ENCODE measurements at places on chromosomes 5 and 9.

DNA sequence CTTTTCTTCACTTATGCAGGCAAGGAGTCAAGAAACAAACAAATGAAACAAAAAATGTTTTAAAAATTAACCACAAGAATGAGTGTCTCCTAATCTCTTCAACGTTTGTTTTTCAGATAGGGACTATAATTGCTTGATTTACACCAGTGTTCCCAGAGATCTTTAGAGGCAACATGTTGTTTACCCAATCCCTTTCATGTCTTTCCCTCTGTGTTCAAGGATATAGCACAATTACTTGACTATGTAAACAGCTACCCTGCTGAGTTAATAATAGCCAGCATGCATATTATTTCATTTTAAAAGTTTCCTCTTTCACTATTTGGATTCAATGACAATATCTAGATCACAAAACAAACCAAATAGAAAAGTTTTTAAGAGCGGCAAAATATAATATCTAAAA, 25.1 kb upstream of the SHISAL2B start:
- no peak for DNase-seq

GRCh38 chr9:13556656-13557055, 277.2 kb upstream of the MPDZ start:
- no peak for DNase-seq

DNA sequence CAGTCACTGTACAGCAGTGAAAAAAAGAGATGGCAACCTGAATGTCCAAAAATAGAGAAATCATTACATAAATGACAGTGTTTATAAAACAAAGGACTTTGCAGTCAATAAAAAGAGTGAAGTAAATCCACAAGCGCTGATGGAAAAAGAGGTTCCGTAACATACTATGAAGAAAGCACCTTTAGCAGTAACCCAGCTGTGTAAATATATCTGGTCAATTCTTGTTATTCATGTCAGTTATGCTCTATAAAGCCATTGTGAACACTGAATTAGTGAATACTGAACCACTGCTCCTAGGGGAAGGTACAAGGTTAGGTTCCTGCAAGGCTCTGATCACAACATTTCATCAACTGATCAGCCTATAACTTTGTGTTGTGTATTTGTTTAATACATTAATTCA, 39.5 kb downstream of the CCNJL start:
- DNase-seq: no peak

GRCh38 chr9:128406848-128407391, 13.7 kb upstream of the CERCAM start:
- DNase-seq: no peak

- no peak for DNase-seq
Observed at GRCh38 chr9:114112778-114113584, 13.9 kb upstream of the KIF12 start.

GRCh38 chr5:133967698-133968203, 674 bp downstream of the C5orf15 start:
- no peak for DNase-seq

DNA sequence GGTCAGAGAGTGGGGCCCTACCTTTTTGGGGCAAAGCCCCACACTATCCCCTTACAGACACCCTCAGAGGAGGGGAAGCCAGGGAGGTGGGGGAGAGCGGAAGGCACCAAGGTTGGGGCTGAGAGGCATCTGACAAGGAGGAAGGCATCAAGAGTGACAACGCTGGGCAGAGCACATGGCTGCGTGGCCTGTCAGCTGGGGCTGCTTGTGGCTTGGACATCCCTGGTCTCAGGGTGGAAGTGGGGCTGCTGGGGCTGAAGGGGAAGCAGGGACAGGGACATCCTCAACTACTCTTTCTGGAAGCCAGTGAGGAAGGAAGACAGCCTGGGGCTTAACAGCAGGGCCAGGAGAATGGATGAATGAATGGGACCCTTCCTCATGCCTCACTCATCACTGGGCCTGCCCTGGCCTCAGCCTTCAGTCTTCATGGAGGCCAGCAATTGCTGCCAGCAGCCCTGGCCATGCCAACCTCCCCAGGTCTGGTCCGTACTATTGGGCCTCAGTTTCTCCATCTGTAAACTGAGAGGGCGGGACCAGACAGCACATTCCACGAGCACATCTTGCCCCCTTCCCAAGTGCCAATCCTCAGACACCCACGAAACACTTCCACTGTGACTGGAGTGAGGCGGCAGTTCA, 993 bp upstream of the RALGDS start:
- DNase-seq: no peak

GRCh38 chr5:143143973-143144372, 259.5 kb downstream of the NR3C1 start:
- DNase-seq: no peak

DNA sequence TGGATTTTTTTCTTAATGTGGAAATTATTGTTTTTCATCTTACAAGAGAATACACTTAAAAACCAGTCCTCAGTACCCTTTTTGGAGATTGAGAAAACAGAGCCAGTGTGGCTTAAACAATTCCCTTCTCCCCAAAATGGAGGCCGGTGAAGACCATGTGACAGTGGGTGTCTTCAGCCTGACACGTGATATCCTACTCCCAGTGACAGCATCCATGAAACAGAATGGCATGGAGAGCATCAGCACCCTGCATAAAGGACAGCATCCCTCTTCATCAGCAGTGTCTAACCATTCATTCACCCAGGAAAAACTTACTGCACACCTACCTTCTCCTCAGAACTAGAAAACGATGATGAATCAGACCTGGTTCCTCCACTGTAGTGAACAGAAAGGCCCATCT, 103.4 kb upstream of the RAI14 start:
- DNase-seq: no peak

DNA sequence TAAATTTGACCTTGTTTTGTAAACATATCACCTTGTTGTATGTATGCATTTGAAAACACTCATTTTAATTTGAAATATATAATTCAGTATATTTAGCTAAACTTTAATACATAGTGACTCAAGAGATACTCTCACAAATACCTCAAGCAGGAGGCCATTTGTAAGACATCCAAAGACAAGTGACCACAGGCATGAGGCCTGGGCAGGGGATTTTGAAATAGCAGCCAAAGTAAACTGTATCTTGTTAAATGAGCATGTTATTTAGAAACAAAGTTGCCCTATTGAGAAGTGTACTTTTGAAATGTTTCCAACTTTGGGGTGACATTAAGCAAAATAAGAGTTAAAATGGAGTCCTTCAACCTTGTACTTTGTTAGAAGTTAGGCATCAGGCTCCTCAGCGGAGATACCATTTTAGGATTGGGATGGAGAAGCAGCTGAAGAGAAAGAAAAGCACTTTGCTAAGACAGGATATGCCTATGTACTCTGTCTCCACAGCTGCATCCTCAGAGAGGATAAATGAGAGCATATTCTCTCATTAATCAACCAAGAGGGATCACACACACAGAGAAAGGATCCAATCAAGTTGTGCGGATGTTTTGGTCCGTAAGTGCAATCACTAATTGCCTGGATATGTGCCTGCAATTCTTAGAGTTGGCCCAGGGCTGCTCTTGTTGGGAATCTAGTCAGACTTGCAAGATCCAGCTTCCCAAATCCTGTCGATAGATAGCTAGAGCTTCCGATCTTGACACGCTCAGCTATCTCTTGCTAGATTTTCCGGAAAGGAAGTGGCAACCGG, 157.5 kb upstream of the HAPLN1 start:
- DNase-seq: no peak

- DNase-seq: no peak
Observed at GRCh38 chr9:87640385-87640795, 85.5 kb upstream of the CTSL start.

- no peak for DNase-seq
Observed at GRCh38 chr5:7047511-7048261, 334.5 kb downstream of the TENT4A start.

- no peak for DNase-seq
Observed at GRCh38 chr5:93427316-93427715, 153.7 kb downstream of the NR2F1-AS1 start.

DNA sequence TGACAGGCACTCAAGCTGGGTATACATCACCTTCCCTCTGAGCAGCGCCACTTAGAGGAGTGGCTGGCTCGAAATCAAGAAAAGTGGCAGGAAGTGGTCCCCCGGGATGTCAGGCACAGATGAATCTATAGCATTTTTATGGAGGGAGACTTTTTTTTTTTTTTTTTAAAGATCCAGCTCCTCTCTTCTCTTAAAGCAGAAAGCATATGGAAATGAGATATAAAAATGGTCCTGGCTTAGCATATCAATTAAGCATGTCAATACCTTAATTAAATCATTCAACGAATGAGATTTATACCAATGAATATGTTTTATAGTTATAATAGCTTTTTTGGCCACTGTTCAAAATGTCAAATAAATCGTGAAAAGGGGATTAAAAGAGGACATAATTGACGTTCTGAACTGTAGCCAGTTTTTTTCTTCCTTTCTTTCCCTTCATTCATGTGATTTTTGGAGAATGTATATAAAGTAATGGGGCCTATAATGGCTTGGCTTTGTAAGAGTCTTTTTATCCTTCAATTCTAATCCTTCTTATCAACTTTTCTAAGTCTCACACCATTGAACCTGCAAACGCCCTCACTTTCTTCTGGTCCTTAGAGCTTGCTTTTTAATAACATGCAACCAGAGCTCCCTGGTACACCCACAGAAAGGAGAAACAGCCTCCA, 319.2 kb upstream of the PANK3 start:
- peak; percentile 82 for DNase-seq

GRCh38 chr9:27125030-27125429, 16.0 kb downstream of the TEK start:
- no peak for DNase-seq

DNA sequence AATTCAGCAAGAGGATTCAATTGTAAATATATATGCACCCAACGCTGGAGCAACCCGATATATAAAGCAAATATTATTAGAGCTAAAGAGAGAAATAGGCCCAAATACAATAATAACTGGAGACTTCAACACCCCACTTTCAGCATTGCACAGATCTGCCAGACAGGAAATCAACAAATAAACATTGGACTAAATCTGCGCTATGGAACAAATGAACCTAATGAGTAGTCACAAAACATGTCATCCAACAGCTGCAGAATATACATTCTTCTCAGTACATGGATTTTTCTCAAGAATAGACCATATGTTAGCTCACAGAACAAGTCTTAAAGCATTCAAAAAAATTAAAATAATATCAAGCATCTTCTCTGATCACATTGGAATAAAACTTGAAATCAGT, 86.1 kb upstream of the SLC1A1 start:
- no peak for DNase-seq

DNA sequence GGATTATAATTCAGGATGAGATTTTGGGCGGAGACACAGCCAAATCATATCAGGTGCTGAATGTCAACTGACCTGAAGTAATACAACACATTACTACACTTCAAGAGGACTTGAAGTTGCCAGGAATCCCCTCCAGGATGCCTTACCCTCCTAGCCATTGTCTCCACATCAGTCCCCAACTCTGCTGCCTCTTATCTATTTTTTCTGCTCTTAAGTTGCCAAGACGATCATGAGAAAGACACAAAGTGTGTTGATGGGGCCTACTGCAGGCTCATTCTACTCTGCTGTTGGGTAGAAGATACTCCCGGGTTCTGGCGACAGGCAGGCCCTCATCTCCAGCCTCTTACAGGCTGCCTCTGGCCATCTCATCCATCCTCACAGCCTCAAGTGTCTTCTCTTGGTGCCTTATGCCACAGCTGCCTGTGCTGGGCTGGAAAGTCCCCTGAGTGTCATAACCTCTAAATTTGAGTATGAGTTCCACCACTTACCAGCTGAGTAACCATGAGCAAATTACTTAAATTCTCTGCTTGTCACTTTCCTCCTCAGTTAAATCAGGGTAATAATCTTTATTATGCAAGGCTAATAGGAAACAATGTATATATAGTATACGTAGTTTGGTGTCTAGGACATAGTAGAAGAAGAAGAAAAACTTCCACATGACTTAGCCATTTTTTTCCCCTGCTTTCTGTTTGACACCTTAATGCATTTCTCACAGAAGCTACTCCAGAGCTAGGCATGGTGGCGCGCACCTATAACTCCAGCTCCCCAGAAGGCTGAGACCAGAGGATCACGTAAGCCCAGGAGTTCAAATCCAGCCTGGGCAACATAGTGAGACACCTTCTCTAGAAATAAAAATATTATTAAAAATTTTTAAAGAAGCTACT, 73.0 kb upstream of the SNX2 start:
- no peak for DNase-seq

GRCh38 chr9:91913986-91914385, 36.0 kb downstream of the ROR2 start:
- DNase-seq: no peak

GRCh38 chr5:159441441-159441840, 111.2 kb upstream of the IL12B start:
- no peak for DNase-seq

DNA sequence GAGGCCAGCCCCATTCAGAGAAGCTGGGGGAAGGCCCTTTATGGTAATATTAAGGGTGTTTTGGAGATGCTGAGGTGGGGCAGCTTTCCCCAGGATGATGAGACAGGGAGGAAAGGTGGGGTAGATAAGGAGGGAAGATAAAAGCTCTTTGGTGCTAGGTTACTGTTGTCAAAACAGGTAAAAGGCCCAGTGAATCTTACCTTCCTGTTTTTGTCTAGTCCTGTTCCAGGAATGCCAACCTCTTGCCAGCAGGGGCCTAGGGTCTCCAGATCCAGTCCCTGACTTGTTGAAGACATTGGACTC, 797 bp upstream of the CCL27 start:
- no peak for DNase-seq

- no peak for DNase-seq
Observed at GRCh38 chr5:1431021-1431811, 14.0 kb downstream of the SLC6A3 start.

DNA sequence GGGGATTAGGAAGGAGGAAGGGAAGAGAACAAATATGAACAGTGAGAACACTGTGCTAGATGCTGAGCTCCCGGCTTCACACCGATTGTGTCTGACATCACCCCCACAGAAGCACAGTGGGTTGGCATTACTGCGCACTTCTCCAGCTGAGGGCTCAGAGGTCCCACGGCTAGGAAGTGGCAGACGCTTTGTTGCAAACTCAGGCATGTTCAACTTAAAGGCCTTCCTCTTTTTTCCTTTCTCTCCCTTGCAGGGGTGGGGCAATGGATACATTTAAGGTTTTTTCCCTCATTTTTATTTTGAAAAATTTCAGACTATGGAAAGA, 15.5 kb upstream of the SHB start:
- DNase-seq: no peak

DNA sequence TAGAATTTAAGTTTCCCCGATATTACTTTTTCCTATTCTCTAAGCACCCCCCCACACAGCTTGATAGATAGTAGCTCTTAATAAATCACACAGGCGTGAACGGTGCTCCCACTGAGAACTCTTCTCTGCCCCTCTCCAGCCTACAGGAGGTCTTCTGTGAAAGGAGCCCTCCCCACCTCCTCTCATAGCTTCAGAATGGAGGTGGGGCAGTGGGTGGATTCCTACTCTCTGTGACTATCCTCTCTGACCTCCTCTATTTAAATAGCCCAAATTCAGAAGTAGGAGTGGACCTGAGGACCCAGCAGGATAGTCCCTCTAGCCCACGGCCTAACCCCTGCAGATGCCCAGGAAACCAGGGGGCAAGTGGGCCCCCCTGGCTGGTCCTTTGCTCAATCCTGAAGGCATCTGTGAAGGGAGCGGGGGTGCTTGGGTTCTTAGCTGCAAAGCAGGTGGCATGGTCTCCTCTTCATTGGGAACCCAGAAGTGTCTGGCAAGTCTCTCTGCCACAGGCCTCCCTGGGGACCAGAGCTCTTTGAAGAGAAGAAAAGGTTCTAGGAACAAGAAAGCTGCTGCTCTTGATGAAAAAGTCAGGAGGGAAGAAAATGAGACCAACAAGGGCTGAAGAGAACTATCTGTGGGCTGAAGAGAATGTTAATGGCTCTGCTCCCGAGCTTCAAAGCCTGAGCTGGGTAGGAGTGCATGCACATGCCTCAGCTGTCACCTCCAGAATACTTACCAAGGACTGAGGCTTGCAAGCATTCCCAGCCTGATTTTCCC, 21.1 kb upstream of the HSPA9 start:
- DNase-seq: peak; percentile 16

All from NCI-H2171 treated with DMSO at 0.1 percent for 48 hours (cell line).